Caki2 (cell line): ENCODE measurements at places on chromosomes 1 and 21.

DNA sequence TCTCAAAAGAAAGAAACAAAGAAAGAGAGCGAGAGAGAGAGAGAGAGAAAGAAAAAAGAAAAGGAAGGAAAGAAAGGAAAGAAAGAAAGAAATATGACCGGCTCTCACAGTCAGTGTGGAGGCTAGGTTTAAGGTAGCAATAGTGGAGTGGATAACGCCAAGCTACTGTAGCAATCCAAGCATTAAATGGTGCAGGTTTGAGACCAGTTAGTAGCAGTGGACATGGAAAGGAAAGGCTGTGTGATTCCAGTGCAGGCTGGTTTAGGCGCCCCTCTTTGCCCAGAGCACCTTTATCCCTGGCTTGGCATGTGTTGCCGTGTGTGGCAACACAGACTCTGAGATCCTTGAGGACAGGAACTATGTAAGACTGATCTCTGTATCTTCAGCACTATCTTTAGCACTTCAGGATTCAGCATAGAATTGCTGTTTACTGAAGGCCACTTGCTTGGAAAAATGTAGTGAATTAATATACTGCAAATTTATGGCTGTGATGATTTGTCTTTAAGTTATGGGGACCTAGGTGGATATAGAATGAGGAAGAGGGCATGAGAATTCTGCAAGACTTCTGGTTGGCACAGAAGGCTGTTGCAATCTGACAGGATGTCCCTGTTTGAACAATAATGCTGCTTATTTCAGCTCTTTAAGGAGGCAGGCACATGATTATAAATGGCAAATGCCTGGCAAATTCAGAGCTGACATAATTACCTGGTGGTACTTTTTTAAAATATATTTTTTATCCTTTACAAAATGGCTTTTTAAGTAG is 10.8 kb upstream of the OSBPL9 start:
- no peak for DNase-seq

GRCh38 chr21:37568415-37568814 is 201.8 kb downstream of the DYRK1A start:
- no peak for DNase-seq

DNA sequence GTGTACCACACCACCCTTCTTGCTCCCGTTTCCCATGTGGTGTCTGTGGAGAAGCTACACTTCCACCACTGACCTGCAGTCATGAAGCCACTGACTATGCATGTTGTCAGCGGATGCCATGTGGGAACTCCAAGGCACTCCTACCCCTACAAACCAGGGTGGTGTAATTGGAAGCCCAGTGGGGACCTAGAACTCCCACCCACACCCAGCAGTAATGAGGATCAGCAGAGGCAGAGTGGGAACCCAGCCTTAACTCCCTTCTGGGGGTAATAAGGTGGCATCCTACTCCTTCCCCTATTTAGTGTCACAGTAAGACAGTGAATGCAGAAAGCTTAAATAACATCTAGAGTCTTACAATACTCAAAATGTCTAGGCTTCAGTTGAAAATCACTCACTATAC is 78.4 kb downstream of the SPATA46 start:
- no peak for DNase-seq

DNA sequence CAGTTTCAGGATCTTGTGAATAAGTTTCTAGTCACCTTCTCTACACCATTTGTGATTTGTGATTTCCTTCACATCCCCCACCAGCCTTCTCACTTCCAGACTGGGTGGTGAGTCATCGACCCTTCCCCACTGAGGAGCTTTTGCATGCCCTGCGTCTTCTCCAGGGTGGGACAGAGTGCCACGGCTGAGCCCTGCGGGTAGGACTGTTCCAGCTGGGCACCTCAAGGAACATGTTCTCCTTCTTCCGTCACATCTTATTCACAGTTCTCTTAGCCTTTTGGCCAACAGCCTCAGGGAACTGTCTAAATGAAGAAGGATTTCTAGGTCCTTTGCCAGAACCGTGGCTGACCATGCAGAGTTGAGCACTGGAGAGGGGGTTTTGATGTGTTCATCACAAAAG is 116.5 kb downstream of the TMEM53 start:
- peak; percentile 3 for DNase-seq

GRCh38 chr21:25709684-25710265 is 24.9 kb downstream of the ATP5PF start:
- DNase-seq = no peak

- no peak for DNase-seq
Observed at GRCh38 chr1:108050911-108051629, 86.1 kb upstream of the VAV3 start.

DNA sequence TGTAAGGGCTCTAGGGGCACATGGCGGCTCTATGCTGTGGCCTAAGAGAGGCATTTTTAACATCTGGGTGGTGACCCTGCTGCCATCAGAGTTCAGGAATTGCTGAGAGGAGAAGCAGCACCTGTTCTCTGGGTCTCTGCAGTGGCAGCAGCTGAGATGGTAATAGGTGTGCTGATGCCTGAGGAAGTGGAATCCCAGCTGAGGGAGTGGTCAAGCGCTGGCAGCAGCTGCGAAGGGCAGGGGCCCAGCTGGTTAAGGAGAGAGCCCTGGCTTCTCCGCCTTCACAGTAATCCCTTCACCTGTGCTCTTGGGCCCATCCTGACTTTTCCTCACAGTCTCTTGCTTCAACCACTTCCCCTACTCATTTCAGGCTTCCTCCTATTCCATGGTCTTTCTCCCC is 39.8 kb downstream of the GJA5 start:
- DNase-seq = no peak

DNA sequence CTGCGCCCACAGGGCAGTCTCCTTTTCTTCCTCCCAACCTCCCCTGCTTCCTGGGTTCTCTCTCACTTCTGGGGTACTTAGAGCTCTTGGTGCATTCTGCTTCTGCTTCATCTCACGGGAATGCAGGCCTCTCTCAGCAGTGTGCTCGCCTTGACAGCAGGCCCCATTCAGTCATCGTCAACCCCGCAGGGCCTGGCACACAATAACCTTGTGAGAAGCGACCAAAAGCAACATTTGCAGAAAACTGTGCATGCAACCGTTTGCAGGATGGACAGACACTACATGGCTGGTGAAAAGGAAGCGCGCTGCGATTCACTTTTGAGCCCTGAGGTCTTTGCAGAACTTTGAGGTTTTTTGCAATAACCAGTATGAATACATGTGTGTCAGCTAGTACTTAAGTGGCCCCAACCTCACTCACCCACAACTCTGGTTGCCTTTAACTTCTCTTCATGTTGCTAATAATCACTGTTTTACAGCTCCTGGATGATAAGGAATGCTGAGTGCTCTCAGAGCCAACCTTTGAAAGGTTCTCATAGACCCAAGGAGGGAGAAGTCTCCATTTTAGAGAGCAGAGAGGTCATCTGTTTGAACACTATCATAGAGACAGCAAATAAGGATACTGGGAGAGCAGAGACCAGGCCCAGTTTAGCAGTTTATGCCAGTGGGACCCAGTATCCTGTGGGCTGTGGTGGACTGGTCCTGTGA is 2.5 kb upstream of the CD160 start:
- DNase-seq = no peak

GRCh38 chr1:56397409-56397808 is 182.0 kb downstream of the PLPP3 start:
- DNase-seq = no peak

DNA sequence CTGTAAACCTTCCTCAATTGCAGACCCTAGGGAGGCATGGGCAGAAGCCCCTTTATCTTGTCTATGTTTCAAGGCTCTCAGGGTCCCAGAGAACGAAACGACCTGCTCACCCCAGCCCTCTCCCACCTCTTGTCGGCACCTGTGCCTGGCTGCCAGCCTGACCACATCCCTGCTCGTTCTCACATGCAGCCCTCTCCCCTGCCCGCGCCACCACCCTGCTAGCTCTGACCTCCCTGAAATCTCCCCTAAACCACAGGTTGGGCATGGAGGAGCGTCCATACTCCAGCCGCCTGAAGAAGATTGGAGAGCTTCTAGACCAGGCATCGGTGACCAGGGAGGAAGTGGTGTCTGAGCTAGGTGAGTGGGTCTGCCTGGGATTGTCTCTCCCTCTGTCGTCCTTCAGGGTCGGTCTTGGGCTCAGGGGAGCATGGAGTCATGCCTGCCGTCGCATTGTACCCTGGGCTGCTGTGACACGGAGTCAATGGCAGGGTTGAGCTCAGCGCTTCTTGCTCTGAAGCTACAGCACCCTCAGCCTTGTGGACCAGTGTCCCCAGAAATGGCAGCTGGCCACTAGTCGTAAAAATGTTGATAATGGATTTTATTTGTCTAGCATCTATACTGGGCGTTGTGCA is 3.6 kb downstream of the ADPRS start:
- DNase-seq = no peak

DNA sequence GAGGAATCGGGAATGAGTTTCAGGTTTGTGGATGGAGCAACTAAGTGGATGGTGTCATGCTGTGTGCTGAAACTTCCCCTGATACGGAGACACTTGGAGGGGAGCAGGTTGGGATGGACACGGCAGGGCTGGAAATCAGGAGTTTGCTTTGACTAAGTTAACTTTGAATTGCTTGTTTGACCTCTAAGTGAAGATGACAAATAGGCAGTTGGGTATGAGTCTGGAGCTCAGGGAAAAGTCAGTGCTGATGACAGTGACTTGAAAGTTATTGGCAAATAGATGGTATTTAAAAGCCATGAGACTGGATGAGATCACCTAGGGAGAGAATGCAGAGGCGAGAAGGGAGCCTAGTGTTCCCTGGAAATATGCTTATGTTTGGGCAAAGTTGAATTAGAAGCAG is 12.8 kb upstream of the ZSCAN20 start:
- no peak for DNase-seq

DNA sequence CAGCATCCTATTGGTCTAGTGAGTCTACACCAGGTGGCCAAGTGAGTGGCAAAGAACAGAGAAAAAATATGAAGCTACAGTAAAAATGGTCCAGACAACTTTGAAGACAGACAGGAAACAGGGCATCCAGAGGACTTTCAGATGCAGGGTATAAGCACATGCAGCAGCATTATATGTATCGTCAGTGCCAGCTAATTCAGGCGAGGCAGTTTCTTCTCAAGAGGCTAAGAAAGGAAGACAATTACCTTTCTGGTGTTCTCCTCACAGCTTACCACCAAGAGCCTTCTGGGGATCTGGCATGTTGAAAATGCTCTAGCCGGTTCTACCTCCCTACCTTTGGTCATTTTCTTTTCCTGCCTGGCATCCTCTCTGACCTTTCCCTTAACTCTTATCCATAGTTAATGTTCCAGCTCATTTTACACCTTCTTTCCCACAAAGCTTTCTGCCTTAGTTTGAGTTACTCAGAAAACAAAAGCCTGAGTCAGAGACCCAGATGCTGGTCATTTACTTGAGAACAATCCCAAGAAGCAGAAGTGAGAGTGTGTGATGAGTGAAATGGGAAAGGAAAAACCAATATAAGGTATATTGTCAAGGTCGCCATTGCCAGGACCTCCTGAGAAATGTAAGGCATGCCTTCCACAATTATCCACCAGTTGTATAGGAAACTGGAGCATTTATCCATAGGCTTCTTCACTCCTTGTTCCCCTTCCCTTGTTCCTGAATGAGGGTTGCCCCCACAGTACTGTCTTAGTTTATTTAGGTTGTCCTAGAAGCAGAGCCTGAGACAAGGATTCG is 444.1 kb downstream of the PLPP3 start:
- DNase-seq = peak; percentile 5

DNA sequence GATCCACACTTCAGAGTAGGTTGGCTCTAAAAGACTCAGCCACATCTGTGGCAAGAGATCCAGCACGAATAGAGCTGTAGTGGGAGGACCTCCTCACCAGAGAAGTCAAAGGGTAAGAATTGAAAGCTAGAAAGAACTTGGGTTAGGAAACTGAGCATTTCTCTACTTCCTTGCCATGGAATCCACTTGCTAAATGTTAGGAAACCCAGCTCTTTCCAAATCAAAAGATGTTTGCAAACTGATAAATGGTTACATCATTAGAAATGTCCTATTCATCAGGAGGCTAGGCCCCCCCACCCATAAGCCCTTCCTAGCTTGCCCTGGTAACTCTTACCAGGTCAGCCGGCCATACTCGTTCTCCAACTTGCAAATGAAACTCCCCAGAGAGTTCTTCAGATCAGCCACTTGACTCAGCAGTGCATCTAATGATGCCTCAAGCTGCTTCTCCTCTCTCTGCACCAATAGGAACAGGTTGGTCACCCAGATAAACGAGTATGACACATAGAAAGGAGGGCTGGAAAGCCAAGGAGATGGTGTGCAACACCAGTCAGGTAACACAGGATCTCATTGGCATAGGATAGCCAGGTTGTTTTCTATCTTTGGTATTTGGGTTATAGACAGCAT is 1.5 kb downstream of the MED8 start:
- no peak for DNase-seq
